ENCODE measurements at places on chromosomes 16 and 17.

DNA sequence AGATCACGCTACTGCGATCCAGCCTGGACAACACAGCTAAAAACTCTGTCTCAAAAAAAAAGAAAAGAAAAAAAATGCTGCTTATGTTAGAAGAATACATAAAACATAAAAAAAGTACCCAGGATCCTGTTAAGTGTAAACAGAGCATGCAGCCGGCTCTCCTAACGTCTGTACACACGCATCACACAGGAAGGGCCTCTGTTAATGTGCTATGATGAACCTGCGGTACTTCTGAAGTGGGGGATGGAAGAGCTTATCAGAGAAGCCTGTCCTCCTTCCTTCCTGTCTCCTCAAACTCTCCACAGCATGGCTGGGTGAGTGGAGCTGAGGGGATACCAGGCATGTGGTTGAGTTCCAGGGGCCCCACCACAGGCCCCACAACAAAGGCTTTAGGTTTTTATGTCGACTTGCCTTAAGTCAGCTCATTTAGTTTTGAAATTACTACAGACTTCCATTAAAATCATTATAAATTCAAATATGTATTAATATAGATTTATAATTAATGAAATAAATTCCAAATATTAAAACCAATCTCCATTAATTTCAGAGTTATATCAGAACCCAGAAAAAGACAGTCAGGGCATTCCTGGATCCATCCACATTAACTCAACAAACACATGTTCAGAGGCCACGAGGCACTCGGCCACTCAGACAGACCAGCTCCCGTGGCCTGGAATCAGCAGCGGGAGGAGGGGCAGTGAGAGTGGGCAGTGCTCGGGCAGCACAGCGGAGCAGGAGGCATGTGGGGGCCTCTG lies 11.7 kb downstream of the CCDC57 start:
- no peak for DNase-seq

- DNase-seq = no peak
These were observed 662.5 kb upstream of the SOX9 start for GRCh38 chr17:71458322-71458721.

GRCh38 chr17:76166906-76167305 lies 25.9 kb upstream of the FOXJ1 start:
- DNase-seq = no peak

DNA sequence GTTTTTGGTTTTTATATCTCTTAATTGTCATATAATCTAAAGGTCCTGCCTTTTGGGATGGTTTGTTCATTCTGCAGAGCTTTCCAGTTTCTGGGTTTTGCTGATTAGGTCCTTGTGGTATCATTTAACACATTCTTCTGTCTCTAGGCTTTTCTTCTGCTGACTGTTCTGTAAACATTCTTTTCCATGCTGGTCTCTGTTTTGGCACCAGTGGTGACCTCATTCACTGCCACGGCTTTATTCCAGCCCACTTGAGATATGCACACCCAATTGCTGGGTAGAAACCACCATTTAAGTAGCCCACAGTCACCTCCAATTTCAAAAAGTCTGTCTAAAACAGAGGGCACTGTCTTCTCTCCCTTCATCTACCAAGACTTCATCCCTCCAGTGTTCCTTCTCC lies 31.1 kb upstream of the COX10 start:
- DNase-seq = no peak

- DNase-seq = no peak
These were observed 448 bp downstream of the VTN start for GRCh38 chr17:28369684-28370034.

GRCh38 chr17:4498461-4499397 lies at the start of gene SPNS2:
TSS of gene SPNS2 (plus strand) at chr17:4498881. CDS start at chr17:4499048, 167 bp downstream.
- DNase-seq = peak; percentile 98

DNA sequence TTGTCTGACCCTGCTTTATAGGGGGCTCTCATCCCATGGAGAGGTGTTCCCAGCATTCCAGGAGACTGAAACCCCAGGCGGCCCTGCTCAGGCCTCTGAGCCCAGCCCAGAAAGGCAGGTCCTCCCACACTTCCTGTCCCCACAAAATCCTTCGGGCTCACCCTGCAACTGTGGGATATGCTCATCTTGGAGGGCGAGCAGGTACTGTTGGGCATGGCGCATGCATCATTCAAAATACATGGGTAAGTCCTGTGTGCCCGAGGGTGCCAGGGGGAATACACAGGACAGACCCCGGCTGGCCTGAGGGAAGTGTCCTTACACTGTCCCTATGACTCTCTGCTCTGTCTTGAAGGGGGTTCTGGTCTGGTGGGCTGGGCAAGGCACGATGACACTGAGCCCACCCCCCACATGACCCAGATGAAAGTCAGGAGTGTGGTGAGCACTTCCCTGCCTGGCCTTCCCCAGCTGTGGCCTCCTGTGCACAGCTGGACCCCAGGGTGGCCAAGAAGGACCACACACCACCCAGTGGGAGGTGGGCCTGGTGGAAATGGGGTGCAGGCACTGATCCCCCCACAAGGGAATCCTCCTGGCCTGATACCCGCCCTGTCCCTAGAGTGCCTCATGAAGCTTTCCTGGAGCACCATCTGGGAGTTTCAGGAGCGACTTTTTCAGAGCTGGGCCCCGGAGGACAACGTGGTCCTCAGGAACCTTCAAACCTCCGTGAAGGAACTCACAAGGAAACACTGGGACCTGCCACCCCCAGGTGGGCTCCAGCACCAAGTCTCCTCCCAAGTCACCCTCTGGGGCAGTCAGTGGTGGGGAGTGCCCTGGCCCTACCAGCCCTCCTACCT lies 46.7 kb downstream of the USP22 start:
- DNase-seq = no peak

DNA sequence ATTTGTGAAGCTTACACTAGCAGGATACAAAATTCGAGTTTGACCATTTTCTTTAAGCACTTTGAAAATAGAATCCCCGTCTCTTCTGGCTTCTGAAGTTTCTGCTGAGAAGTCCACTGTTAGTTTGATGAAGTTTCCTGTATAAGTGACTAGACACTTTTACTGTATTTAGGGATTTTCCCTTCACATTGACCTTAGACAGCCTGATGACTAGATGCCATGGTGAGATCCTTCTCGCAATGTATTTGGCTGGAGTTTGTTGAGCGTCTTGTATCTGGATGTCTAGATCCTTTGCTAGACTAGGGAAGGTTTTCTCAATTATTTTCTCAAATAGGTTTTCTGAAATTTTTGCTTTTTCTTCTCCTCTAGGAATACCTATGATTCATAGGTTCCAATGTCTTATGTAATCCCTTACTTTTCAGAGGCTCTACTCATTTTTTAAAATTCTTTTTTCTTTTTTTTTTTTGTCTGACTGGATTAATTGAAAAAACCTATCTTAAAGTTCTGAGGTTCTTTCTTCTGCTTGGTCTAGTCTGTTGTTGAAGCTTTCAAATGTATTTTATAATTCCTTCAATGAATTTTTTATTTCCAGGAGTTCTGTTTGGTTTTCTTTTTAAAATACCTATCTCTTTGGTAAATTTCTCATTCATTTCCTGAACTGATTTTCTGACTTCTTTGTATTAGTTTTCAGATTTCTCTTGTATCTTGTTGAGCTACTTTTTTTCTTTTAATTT lies 63.7 kb upstream of the ABCC11 start:
- DNase-seq = no peak

Data from iPS-NIHi11 (cell line).